Stromal cell of bone marrow (primary cell): ENCODE measurements at places on chromosomes 12 and 14.

DNA sequence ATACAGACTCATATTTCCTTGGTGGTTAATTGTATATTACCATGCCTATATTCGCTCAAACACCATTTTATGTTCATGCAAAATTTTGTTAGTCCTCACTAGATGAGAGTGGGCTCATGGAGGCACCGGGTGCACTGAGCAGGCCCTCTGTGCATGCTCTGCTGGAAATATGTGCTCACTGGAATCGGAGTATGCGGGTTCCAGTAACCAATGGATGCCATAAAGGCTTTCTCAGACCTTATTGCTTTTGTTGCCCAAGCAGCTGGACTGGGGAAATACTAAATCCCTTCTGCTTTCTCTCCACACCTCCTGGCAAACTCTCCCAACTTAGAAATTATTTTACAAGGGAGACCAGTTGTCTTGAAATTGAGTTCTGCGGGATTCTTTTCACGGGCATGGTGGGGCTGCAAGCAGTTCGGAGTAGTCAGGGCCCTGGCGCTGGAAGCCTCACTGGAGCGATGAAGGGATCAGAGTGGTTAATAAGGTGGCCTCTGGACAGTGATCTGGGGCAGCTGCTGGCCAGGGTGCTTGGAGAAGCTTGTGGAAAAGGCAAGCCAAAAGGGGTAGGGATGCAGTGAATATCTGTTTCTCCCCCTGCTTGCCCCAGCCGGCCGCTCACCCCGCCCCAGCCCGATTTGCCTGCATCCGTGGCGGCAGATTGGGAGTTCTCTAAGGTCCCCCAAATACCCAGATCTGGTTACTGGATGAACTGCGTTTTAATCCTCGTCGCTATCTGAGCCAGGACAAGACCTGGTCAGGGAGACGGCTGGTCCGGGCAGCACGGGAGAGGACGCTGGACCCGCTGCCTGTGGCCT lies 7.4 kb upstream of the HOXC6 start:
- no peak for DNase-seq

- no peak for DNase-seq
Measured at GRCh38 chr12:88418856-88419497, 161.3 kb downstream of the KITLG start.

GRCh38 chr12:28884904-28885679 lies 264.0 kb upstream of the FAR2 start:
- DNase-seq: no peak

DNA sequence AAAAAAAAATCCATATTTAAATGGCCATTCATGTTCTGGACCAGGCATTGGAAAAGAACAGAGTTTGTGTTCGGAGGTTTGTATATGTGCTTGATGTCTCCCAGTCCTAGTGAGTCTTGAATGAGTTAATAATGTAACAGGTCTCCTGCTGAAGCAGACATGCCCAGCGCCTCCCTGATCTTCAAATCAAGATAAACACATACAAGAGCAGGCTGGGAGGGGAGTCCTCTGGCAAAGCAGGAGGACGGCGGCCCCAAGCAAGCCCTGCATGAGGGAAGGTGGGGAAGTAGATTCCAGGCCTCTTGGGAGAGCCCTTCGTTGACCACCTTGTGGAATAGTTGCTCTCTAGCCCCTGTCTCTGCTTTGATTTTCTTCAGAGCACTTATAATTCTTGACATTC lies 156.3 kb downstream of the ZFP36L1 start:
- no peak for DNase-seq

- peak; percentile 41 for DNase-seq
Measured at GRCh38 chr12:62957233-62957953, 22.4 kb upstream of the PPM1H start.

GRCh38 chr14:71228711-71229110 lies 321.5 kb downstream of the PCNX1 start:
- no peak for DNase-seq

GRCh38 chr12:87901457-87901856 lies 127.7 kb downstream of the C12orf50 start:
- no peak for DNase-seq

- peak; percentile 36 for DNase-seq
Measured at GRCh38 chr12:12158858-12159257, 88.1 kb downstream of the BCL2L14 start.

- peak; percentile 18 for DNase-seq
Measured at GRCh38 chr14:53295985-53296582, 143.0 kb upstream of the DDHD1 start.

- DNase-seq: no peak
Measured at GRCh38 chr14:75040507-75040906, 10.8 kb downstream of the MLH3 start.

DNA sequence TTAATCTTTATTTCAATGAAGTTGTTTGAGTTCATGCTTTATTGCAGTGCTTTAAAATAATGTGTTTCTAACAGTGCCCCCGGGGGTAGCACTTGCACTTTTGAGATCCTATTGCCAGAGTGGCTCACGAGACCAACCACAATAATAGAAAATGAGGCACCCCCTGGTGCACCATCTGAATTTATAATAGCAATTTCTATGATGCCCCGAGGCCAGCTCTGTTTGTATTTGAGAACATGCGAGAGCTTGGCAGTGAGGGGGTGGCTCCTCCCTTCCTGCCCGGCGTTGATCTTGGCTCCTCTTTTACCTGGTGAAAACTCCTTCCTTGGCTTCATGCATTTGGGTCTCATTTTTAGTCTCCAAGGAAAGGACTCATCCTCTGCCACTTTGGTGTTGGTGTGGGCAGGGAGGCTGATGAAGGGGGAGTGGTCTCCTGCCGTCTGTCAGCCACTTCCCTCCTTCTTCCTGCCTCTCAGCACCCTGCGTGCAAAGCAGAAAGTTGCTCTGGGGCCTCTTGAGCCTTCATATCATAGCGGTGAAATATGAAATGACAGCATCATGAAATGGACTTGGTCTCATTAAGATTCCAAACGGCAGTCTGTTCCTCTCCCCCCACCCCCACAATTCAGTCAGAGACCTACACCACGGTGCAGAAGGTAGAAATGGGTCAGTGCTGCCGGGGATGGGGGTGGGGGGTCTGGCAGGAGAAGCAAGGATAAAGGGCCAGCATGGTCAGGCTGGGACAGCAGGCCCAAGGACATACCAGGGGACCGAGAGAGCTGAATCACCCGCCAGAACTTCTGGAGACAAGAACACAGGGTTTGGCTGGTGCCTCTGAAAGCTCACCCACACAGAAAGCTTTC lies 17.7 kb upstream of the NRXN3 start:
- no peak for DNase-seq

- no peak for DNase-seq
Measured at GRCh38 chr12:3563966-3564365, 73.0 kb downstream of the PRMT8 start.

GRCh38 chr12:124098101-124098757 lies 125.2 kb downstream of the ZNF664 start:
- DNase-seq: no peak

DNA sequence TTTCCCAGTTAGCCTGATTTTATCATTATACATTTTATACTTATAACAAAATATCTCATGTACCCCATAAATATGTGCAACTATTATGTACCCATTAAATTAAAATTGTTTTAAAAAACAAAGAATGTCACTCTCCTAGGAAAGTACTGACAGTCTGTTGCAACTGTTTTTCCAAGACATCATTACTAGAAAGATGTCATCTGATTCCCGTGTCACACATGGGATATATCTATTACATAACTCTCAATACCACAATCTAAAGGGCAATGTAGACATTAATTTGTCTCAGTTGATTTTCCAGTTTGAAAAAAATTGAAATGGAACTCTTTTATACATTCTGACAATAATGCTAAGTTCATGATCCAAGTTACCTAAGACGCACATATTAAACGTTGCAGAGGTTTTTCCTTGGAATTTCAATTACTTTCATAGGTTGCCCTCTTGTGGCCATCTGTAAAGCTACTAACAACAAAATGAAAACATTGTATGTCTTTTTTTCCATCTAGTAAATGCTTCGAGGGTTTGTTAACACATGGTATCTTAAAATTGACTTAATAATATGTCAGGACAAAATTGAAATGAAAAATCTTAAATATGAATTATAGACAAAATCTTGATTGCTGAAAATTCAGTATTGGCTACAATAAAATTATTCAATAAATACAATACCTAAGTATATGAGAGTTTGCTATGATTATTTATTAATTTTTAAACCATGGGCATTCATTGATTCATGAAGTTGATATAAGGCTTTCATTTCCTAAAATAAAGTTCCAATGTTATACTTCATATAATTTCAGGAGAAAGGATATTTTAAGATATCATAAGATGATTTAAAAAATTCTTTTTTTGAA lies 131.6 kb downstream of the PPFIA2 start:
- peak; percentile 38 for DNase-seq

DNA sequence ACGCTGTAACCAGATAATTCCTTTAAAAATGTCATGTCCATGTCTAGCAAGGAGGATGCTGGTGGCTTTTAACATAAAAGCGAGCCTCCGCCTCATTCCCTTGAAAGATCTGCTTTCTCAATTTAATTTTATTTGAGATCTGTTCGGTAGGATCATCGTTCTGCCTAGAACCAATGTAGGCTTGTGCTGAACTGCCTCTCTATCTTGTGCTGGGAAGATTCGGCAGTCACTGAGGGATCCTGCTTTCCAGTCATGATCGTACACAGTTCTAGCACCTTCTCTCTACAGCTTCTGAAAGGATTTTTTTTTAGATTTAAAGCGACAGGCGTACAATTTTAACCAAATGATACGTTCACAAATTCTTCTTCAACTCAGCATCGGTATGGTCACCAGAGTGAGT lies 54.3 kb downstream of the PEBP1 start:
- peak; percentile 20 for DNase-seq

GRCh38 chr14:81341781-81342180 lies 58.3 kb downstream of the STON2 start:
- no peak for DNase-seq

DNA sequence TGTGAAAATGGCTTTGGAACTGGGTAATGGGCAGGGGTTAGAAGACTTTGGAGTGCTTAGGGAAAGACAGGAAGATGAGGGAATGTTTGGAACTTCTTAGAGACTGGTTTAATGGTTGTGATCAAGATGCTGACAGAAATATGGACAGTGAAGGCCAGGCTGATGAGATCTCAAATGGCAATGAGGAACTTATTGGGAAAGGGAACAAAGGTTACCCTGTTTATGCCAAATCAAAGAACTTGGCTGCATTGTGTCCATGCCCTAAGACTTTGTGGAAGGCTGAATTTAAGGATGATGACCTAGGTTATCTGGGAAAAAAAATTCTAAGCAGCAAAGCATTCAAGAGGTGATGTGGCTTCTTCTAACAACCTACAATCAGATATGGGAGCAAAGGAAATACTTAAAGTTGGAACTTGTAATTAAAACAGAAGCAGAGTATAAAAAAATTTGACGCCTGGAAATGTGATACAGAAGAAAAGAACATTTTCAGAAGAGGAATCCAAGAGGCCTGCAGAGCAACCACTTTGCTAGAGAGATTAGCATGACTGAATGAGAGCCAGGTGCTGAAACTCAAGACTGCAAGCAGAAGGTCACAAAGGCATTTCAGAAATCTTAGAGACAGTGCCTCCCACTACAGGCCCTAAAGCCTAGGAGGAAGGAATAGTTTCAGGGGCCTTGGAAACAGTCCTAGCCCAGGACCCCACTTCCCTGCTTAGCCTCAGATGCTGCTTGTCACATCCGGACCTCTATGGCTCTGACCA lies 65.6 kb upstream of the FLRT2 start:
- no peak for DNase-seq

GRCh38 chr14:24908592-24909236 lies 141.2 kb downstream of the STXBP6 start:
- no peak for DNase-seq

- DNase-seq: no peak
Measured at GRCh38 chr14:35879654-35880249, 53.6 kb downstream of the BRMS1L start.

DNA sequence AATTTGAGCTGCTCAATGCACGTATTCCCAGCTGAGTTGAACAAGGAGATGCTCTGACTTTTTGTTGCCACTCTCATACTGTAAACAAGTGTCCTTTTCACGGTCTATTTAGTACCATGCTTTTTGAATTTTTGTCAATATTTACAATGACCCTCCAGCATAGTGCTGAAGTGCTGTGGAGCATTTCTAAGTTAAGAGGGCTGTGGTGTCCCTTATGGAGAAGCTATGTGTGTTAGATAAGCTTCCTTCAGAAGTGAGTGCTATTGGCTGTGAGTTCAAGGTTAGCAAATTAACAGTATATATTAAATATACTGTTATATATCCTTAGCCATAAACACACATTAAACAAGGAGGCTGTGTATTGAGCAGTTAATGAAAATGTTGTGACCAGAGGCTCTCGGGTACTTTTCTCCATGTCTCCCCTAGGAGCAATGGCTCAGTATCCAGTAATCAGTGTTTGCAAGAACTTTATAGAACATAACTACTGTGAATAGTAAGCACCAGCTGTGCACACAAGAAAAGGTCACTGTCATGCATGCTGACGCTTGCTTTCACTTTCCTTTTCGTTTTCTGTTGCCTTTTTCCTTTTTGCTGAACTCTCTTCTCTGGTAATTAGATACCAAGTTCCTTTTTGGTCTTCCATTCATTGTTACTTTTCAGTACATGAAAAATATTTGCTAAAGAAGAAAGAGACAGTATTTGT lies 187.2 kb upstream of the NEDD1 start:
- peak; percentile 17 for DNase-seq

DNA sequence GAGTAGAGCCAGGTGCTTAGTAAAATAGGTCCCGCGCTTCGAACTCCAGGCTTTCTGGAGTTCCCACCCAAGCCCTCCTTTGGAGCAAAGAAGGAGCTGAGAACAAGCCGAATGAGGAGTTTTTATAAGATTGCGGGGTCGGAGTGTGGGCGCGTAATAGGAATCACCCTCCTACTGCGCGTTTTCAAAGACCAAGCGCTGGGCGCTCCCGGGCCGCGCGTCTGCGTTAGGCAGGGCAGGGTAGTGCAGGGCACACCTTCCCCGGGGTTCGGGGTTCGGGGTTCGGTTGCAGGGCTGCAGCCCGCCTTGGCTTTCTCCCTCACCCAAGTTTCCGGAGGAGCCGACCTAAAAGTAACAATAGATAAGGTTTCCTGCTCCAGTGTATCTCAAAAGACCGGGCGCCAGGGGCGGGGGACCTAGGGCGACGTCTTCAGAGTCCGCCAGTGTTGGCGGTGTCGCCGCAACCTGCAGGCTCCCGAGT lies 3.6 kb downstream of the SSTR1 start:
- DNase-seq: no peak

DNA sequence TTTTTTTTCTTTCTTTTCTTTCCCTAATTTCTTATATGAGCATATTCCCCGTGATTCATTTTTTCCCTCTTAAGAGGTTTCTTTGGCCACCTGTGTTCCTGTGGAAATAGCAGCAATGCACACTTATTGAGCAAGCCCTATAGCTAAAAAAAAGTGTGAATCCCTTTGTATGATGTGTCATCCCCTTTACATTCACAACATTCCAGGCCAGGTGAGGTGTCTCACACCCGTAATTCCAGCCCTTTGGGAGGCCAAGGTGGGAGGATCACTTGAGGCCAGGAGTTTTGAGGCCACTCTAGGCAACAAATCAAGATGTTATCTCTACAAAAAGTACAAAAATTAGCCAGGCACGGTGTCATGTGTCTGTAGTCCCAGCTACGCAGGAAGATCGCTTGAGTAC lies 700.4 kb upstream of the TBX3 start:
- no peak for DNase-seq

- DNase-seq: no peak
Measured at GRCh38 chr14:26400373-26400772, 197.5 kb downstream of the NOVA1 start.
